HuH-7.5 (cell line): ENCODE measurements at places on chromosomes 1 and 21.

DNA sequence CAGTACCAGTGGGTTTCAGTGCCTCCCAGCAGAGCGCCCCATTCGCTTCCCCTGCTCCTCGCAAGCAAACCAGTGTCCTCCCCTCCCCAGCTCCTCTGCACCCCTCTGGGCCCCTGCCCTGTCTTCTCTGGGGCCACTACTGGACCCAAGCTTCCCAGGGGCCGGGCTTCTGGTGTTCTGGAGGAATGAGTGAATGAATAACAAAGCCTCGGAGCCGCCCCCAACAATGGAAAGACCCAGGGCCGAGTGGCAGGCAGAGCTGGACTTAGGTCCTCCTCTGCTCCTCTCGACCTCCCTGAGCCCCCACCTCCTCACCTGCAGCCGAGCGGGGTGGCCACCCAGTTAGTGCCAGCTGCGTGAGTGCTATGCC lies 37.6 kb downstream of the MATN1 start:
- no peak for DNase-seq

DNA sequence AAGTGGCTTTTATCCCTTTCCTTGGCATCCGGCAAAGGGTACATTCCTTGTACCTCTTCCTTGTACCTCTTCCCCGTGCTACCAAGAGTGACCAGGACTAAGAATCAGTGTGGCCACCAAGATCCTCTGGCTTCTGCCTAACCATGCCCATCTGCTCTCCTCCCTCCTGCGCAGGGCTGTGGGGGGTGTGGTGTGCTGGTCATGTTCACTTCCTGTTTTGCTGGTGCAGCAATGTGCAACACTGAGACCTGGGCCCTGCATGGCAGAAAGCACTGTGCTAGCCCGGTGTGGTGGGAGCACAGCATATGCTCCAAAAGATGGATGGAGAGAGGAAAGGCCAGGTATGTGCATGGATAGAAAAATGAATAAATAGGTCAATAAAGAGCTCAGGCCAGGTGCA lies 33.3 kb upstream of the TENT5C start:
- DNase-seq: no peak

DNA sequence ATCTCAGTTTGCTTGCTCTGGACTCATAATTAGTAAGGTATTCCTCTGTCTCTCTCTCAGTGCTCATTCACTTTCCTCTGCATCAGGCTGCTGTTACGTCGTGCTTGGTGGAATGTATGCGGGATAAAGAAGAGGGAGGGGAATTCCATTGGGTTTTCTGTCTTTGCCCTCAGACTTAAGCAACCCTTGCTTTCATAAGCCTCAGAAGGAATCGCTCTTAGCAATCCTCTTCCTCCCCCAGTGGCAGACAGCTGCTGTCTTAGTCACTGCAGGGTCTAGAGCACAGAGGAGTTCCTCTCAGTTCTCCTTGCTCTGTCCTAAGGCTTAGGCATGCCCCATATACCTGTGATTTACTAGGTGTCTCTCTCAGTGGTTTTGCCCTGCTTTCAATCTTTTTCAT lies 19.1 kb upstream of the NTMT2 start:
- DNase-seq: no peak

DNA sequence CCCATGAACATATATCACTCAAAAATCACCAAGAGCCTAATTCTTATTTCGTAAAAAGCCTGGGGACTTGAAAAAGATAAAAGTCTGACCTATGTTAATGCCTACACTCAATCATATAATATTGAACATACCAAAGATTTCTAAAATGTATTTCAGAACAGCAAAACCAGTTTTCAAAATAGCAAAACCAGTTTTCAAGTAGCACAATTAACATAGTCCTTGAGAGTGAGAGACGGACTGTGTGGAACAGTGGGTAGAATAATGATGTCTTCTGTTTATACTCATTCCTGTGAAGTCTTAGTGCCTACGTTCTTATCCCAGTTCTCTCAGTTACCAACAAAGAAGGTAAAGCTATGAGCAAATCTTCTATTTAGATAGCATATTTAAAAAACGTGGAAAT lies 22.3 kb upstream of the RGS2 start:
- DNase-seq: no peak

DNA sequence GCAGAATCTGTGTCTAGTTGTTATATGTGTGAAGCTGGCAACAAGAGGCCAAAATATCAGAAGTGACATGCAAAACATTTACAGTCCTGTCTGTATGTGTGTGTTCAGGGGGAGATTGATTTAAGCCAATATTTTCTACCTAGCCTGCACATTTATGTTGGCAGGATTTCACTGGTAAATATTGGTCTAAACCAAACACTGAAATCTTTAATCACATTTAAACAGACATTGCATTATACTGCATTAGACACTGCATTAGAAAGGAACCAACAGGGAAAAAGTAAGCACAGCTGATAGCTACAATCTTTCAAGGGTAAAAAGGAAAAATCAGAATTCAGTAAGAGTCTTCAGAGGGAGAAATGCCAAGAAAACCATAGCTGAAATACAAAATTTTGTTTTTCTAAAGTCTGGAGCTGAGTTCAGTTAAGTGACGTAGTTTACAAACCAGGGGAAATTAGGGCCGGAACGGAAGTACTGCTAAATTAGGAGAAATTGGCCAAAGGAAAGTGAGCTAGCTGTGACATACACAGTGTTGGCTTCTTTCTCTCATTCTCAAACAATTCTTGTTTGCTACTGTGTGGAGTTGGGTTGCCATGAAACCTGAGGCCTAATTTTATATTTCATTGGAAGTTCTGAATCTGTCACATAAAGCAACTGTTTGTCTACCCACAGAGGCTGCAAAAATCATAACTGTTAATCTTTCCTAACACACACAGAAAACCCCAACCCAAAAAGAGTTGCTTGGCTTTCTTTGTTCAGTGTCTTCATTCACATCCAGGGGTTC lies 217.3 kb upstream of the SGIP1 start:
- DNase-seq: no peak

GRCh38 chr1:150234309-150234565 lies 1.7 kb downstream of the ANP32E start:
- no peak for DNase-seq

DNA sequence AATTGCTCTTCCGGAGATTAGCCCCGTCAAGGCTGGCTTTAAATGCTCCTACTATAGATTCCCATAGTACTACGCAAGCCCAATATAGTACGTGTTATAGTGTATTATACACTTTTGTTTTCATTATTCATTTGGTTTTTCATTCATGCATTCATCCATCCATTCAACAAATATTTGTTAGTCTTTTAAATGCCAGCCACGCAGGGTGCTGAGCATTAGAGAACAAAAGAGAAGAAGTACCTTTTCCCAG lies 513 bp upstream of the RAB3GAP2 start:
- no peak for DNase-seq

- DNase-seq: no peak
Observed at GRCh38 chr1:183821889-183822611, 17.1 kb downstream of the RGL1 start.

GRCh38 chr1:41662765-41663437 lies 178.4 kb upstream of the EDN2 start:
- no peak for DNase-seq

DNA sequence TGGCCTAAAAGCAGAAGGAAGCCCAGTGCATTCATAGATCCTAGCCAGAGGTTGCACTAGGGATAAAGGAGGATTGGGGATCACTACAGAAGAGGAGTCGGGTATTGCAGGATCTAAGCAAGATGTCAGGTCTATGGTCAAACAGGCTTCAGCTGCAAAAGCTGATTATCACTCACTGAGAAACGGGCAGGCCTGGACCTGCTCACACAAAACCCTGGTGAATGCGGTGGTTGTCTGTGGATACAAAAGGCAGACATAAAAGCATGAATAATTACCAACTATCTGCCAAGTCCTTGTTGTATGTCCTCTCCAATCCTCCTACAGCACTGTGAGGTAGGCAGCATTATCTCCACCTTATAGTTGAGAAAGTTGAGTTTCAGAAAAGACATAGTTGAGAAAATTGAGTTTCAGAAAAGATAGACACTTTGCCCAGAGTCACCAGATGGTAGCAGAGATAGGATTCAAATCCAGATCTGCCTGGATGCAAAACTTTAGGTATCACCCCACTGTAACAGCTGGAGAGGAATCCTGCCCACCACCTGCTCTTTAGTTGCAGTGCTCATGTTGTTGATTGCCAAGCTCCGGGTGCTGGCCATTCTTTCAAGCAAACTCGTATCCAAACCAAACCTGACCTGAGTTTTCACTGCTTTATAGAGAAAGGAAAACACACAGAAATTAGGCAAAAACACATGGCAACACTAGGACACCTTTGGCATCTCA lies 49.6 kb upstream of the HOOK1 start:
- no peak for DNase-seq
